ENCODE measurements at places on chromosomes 3 and 15.

DNA sequence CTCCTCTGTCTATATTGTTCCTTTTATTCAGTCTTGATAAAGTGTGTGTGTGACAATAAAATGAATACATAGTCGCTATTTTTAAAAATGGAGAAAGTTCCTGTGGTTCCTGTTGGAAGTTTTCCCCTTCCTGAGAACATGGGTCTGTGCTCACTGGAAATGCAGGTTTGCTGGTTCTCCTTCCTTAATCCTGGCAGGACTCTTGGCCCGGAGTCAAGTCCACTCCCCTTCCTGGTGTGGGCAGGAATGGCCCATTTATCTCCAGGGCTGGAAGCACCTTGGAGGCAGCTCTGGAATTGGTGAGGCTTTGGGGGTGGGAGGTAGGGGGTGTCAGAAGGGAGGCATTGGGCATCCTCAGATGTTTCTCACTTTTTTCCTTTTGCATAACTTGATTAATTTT, 30.1 kb downstream of the FOXL2 start:
- no peak overlapping the region for H3K27ac ChIP-seq
- no peak for DNase-seq
- no peaks in the 10 kb centered on the region for H3K27me3 ChIP-seq

- H3K36me3 ChIP-seq = peaks cover 4% of the 10 kb centered on the region
- no peak overlapping the region for H3K27ac ChIP-seq
- no peak for DNase-seq
- no peaks in the 10 kb centered on the region for H3K4me1 ChIP-seq
- H3K4me3 ChIP-seq = no peak overlapping the region
Observed at GRCh38 chr3:62570888-62571287, 197.5 kb upstream of the FEZF2 start.

DNA sequence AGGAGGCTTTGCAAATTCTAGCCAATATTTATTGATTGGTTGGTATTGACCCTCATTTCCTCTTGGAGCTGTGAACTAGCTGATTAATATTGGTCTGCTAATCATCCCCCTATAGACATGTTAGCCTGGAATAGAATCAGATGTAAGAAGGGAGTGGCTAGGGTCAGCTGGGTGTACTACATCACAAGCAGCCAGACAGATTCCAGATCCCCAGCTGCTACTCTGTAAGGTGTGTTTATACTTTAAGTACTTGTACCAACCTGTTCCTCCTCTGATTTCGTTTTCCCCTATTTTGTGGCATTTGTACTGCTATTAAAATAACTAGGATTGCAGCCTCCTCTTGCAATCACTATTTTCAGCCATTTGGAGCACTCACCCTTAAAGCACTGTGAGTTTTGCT, 49.9 kb downstream of the PARP15 start:
- no peaks in the 10 kb centered on the region for H3K27me3 ChIP-seq
- peaks cover 27% of the 10 kb centered on the region for H3K36me3 ChIP-seq
- H3K27ac ChIP-seq = no peak overlapping the region

DNA sequence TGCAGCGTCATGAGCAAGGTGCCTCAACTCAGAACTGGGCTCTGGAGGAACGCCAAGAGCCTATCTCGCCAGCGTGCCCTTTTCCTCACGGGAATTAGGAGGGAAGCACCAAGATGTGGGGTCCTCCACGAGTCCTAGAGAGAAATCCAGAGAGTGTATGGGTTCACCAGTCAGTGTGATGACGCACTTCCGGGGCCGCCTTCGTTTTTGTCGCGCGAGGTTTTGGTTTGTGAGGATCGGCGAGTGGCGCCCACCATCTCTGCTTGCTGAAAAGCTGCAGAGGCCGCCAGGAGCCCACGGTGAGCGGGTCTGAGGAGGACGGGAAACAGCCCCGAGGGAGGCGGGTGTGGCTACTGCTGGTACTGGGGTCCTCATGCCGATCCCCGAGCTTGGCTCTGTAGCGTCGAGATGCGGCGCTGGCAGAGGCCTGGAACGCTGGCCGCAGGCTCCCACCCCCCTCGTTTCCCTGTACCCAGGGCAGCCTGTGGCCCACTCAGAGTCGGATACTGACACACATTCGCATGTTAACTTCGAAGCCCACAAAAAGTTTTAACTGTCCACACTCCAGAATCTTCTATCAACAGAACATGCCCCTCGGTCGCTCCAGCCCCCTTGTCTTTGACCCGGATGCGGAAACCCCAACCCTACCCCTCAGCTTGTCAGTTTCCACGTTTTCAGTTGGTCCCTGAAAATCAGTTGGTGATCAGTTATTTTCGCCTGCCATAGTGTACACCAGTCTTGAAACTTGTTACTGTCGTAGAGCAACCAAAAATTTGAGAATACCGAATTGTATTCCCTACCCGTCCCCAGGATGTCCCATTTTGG, 30.4 kb downstream of the ZNF662 start:
- peaks cover 33% of the 10 kb centered on the region for H3K4me1 ChIP-seq
- no peaks in the 10 kb centered on the region for H3K27me3 ChIP-seq
- H3K27ac ChIP-seq = peak overlapping the region; percentile 73

DNA sequence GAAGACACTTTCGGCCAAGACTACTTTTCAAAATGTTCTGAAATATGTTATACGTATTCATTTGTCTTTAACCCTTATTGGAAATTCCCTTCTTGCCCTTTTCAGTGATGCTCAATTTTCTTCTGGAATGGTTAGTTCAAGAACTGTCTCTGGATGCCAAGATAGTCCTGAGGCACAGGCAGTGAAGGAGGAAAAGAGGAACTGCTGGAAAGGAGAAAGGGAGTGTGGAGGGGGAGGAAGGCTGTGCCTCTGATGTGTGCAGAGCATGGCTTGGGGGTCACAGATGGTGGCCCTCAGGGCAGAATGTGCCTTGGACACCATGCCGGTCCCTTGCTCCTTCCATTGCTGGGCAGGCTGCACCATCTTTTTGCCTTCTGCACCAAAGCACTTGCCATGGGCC, 73.7 kb downstream of the CEP63 start:
- H3K36me3 ChIP-seq = peaks cover 45% of the 10 kb centered on the region
- no peaks in the 10 kb centered on the region for H3K27me3 ChIP-seq

DNA sequence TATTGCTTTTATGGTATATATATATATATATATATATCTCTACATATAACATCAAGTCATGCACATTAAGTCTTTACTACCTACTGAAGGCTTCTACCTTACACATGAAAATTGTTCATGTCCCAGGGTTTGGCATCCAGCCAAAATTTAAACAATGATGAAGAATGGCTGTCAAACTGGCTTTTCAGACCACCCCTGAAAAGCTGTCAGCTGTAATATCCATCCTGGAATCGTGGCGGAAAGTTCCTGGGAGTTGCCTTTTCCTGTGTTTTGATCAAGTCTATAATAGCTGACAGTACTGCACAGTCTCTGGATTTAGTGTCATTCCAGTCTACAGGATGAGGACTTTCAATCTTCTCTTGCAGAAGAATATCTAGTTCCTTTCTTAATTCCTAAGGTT, 48.3 kb downstream of the DHX36 start:
- H3K36me3 ChIP-seq = peaks cover 55% of the 10 kb centered on the region
- no peak for DNase-seq
- no peaks in the 10 kb centered on the region for H3K27me3 ChIP-seq
- no peaks in the 10 kb centered on the region for H3K4me1 ChIP-seq

GRCh38 chr3:172885704-172886103, 135.2 kb downstream of the ECT2 start:
- no peak overlapping the region for H3K4me3 ChIP-seq
- no peak overlapping the region for H3K27ac ChIP-seq
- no peaks in the 10 kb centered on the region for H3K27me3 ChIP-seq
- no peaks in the 10 kb centered on the region for H3K4me1 ChIP-seq

DNA sequence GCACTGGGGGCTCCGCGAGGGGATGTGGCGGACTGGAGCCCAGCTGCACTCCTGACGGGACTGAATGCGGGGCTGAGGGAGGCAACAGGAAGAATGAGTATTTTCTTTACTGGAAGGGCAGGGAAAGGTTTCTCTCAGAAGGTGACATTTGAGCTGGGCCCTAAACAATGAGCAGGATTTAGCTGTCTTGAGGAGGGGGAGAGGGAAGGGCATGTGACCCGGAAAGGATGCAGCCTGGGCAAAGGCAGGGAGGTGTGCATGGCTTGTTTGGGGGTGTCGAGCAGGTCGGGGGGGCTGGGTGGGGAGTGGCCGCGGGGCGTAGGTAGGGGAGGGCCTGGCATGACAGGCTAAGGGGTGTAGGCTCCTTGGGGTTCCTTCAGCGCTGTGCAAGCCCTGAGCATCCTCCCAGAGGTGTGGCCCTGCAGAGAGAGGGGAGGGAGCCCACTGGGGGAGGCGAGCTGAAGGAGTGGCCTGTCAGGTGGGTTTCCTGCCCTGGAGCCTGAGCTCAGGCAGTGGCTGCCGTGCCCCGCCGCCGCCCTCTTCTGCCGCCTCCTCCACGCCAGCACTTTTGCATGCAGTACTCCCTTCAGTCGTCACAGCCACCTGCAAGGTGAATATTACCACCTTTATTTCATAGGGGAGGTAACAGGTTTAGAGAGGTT, 17.2 kb upstream of the ANKDD1A start:
- H3K27ac ChIP-seq = peak overlapping the region; percentile 98
- H3K36me3 ChIP-seq = no peaks in the 10 kb centered on the region
- H3K4me1 ChIP-seq = peaks cover 67% of the 10 kb centered on the region
- H3K27me3 ChIP-seq = no peaks in the 10 kb centered on the region

DNA sequence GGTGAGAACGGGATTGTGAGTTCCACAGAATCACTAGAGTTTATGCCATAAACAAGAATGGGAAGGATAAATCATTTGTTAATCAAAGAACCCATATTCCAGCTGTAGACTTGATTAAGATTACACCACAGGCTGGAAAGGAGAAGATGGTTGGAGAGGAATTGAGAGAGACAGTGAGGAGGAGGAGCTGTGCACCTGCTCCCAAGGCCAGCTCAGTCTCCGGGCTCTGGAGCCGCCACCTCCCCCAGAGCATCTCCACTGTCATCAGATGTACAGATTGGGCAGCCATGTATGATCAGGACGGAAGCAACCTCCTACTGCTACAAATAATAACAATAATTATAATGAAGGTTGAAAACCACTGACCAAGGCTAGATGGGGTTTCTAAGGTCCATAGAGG, 170.0 kb downstream of the MINAR1 start:
- peaks cover 18% of the 10 kb centered on the region for H3K27me3 ChIP-seq
- no peaks in the 10 kb centered on the region for H3K4me1 ChIP-seq
- no peak overlapping the region for H3K27ac ChIP-seq
- DNase-seq = no peak
- H3K36me3 ChIP-seq = no peaks in the 10 kb centered on the region

- no peaks in the 10 kb centered on the region for H3K36me3 ChIP-seq
- H3K4me3 ChIP-seq = no peak overlapping the region
- peaks cover 76% of the 10 kb centered on the region for H3K4me1 ChIP-seq
- no peaks in the 10 kb centered on the region for H3K27me3 ChIP-seq
- DNase-seq = no peak
Observed at GRCh38 chr3:134231131-134231530, 19.5 kb downstream of the RYK start.

DNA sequence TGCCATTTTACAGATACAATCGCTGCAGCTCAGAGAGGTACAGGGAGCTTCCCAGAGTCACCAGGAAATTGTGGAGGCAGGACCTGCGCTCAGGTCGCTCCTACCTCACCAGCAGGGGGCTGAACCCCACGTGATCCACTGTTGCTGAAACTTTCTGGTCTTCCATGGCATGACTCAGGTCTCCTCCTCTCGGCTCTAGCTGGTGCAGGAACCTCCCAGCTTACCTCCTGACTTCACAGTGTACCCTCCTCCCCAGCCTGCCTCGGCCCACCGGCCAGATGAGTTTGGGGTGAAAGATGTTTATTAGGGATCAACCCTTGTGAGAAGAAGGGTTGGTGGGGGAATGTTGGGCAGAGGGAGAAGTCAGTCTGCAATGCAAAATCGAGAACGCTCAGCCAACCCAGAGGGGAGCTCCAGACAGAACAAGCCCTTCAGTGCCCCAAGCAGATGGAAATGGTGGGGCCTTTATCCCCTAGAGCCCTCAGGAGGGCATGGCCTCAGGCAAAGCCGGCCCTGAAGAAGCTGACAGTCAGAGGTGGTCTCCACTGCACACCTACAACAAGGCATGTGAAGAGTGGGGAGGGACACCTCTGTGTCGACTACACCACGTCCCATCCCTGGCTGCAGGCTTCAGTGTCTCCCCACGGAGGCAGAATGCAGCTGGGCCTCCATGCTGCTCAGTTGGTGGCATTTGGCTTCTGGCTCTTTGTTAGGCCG, 118.6 kb upstream of the PRR20G start:
- no peak overlapping the region for H3K27ac ChIP-seq
- no peak overlapping the region for H3K4me3 ChIP-seq
- no peak for DNase-seq
- no peaks in the 10 kb centered on the region for H3K4me1 ChIP-seq

GRCh38 chr15:42692997-42693396, 43.9 kb downstream of the CDAN1 start:
- peaks cover 5% of the 10 kb centered on the region for H3K4me1 ChIP-seq
- no peak overlapping the region for H3K27ac ChIP-seq
- no peaks in the 10 kb centered on the region for H3K27me3 ChIP-seq
- H3K4me3 ChIP-seq = no peak overlapping the region

GRCh38 chr3:149717391-149718056, 34.8 kb downstream of the COMMD2 start:
- H3K36me3 ChIP-seq = peaks cover 5% of the 10 kb centered on the region
- H3K27ac ChIP-seq = no peak overlapping the region
- no peaks in the 10 kb centered on the region for H3K27me3 ChIP-seq
- H3K4me3 ChIP-seq = no peak overlapping the region
- H3K4me1 ChIP-seq = no peaks in the 10 kb centered on the region

GRCh38 chr3:119588112-119588511, 8.8 kb downstream of the ADPRH start:
- no peak overlapping the region for H3K27ac ChIP-seq
- H3K27me3 ChIP-seq = peaks cover 2% of the 10 kb centered on the region
- peaks cover 2% of the 10 kb centered on the region for H3K36me3 ChIP-seq
- H3K4me1 ChIP-seq = peaks cover 2% of the 10 kb centered on the region
- H3K4me3 ChIP-seq = no peak overlapping the region

Measured in naive thymus-derived CD8-positive, alpha-beta T cell (primary cell).